ENCODE measurements at places on chromosomes 1 and 21.

GRCh38 chr1:7580923-7581753 lies 190.0 kb upstream of the VAMP3 start:
- DNase-seq: no peak

DNA sequence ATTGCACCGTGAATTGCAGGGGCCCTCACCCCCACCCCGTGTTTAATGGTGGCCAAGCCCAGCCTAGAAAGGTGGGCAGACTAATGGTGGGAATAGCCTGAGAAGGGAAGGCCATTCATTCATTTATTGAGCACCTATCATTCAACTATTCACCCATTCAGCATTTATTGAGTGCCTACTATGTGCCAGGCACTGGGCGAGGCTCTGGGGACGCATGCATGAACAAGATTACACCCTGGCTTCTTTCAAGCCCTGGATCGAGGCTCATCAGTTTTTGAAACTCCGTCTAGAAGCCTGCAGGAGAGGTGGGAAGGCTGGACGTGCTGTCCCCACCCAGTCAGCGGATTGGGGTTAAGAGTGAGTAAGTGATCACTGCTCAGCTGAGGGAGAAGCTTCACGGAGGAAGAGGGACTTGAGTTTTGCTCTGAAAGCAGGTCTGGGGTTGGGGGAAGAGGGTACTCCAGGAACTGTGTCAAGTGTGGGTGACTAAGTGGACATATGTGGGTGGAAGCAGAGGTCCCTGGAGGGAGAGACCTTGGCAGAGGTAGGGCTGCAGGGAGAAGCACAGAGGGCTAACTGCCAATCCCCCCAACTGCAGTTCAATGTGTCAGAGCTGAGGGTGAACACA lies 35.6 kb downstream of the MEF2D start:
- DNase-seq: no peak

GRCh38 chr1:159121526-159121925 lies 45.0 kb upstream of the AIM2 start:
- DNase-seq: no peak

GRCh38 chr1:32990887-32991286 lies 26.3 kb upstream of the RNF19B start:
- DNase-seq: no peak

DNA sequence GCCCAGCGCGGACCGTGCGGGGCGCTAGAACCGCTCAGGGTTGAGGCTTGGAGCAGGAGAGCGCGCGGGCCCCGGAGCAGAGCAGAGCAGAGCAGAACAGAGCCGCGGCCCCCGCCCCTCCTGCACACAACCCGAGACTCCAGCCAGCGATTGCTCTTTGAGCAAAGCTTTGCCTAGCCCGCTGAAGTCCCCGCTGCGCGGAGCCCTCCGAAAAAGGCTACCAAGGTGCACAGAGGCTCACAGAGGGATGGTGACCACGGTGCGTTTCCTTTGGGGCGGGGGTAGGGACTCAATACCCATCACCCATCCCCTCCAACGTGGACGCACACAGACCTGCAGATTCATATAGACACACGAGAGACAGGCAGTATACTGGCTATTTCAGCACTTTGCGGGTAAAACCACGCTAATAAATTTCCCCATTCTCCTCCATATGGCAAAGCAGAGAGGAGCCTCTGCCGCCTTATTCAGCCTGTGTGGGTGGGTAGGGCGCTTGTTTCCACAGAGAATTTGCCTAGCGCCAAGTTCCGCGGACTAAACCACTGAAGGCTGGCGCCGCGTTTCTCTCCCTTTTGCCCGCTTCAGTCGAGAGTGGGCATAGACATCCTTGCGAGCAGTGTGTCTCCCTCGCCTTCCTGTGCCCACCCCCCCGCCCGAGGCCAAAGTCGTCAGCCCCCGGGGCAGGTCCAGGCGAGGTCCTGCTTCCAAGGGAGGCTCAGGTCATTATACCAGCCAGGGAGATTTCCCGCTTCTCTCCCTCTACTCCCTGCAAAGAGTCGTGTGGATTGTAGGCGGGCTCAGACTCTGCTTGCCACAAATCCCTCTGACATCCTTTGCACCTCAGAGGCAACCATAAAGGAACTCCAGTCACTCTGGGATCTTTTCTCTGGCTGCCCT lies 8.5 kb downstream of the HLX start:
- DNase-seq: no peak

DNA sequence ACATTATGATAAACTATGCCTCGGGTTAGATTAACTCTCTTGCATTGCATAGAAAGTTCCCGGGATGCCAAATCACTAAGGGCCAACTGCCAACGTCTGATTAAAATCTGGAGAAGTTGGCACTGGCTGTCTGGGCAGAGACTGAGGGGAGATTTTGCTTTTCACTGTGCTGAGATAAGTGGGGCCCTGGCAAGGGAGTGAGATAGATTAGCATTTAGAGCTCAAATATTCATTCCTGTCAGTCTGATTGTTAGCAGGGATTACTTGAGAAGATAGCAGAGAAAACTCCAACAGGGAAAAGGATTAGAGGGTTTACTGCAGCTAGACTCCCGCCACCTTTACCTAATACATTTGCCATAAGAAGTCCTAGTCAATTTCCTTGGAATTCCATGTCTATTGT lies 714.1 kb upstream of the CHRM3 start:
- no peak for DNase-seq

- DNase-seq: no peak
These were observed 7.1 kb upstream of the C1orf115 start for GRCh38 chr1:220682901-220683576.

GRCh38 chr1:53483656-53484055 lies 24.5 kb downstream of the DMRTB1 start:
- no peak for DNase-seq

DNA sequence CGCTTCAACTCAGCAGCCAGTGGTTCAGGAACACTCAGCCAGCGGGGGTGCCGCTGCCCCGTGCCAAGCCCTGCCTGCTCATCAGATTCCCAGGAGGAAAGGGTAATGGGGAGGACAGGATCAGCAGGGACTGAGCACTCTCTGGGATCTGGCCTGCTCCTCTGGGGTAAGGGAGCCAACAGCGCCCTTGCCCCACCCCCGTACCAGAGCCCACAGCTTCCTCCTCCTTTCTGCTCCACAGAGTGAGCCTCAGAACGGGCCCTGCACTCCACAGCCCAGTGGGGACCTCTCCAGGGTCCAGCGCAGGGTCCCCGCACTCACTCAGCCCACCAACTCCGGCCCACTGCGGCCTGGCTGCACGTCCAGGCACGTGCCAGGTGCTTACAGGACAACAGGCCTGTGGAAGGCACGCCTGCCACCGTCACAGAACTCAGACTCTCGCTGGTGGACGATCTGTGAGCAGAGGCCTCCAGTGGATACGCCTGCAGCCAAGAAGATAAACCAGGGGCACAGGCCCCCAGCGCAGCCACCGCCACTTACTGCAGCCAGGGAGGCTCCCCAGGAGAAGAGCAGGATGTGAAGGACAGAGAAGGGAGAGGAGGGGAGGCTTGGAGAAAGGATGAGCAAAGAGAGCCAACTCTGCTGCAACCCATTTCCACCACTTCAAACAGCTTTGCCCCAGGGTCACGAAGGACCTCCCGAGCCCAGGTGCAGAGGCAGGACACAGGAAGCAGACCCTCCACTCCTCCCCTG lies 2.1 kb downstream of the MEGF6 start:
- DNase-seq: no peak

DNA sequence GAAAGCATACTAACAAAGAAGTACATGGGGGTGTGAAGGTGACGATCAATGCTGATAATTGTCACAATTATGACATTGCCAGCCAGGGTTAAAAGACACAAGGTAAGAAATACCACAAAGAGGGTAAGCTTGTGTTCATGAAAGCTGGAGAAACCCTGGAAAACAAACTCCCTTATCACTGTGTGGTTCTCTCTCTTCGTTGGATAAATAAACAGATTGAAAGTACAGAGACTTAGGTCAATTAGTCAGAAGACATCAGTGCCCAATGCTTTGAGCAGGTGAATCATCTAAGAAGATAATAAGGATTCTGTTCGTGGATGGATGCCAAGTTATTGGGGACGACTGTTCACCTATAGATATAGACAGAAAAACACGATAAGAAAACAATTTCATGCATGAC lies 22.4 kb upstream of the FCER1A start:
- DNase-seq: no peak

DNA sequence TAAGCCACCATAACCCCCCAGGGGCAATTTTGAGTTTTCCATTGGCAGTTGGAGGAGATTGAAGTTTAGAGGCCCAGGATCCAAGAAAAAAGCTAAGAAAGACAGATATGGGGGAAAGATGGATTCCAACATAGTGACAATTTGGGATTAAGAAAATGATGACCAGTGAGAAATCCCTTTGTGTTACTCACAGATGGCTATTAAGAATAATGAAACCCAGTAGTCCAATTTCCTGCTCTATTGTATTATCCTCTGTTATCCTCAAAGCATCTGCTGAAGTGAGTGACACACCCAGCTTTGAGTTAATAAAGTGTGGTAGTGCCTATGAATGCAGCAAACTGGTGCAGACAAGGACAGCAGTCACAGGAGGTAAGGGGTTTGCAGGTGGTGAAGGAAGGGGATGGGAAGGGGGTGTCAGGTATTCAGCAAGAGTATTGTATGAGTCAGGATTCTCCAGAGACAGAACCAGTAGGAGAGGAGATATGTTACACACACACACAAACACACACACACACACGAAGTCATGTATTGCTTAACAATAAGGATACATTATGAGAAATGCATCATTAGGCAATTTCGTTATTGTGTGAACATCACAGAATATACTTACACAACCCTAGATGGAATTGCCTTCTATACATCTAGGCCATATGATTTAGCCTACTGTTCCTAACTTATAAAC lies 112.4 kb upstream of the VANGL1 start:
- DNase-seq: no peak
